ENCODE measurements at places on chromosomes 2 and 18. TPM values are rescaled to one million over a fixed set of nuclear protein-coding genes. Genes with fewer than 3 reads are reported as not detected.

Gene VWA3B
- not detected for total RNA-seq

Gene OST4
- total RNA-seq, result 224 TPM

Gene AFG3L2
- 60.0 TPM for total RNA-seq

Gene ALK
- total RNA-seq, result under 0.01 TPM

Gene ACTG2
- total RNA-seq, result 2.9 TPM

Gene PLGLB2
- total RNA-seq, result 2.1 TPM

Gene GKN2
- not detected for total RNA-seq

Gene SGPP2
- total RNA-seq, result not detected

Gene NMS
- total RNA-seq, result not detected

Gene SAG
- not detected for total RNA-seq

Gene ANKRD30B
- total RNA-seq, result 0.55 TPM

Gene ADAM23
- 9.9 TPM for total RNA-seq

Gene C2orf78
- total RNA-seq, result not detected

Gene REG1B
- total RNA-seq, result not detected

Gene BBS5
- 6.0 TPM for total RNA-seq

Gene NGEF
- total RNA-seq, result 1.2 TPM

Gene MPP4
- total RNA-seq, result 2.0 TPM

Gene MEP1B
- total RNA-seq, result not detected

Gene INHA
- 0.50 TPM for total RNA-seq

Gene LAMA1
- 67.1 TPM for total RNA-seq

Gene GALNT5
- total RNA-seq, result 7.2 TPM

Gene REL
- total RNA-seq, result 4.6 TPM

Gene GORASP2
- 36.2 TPM for total RNA-seq

Gene BMP10
- not detected for total RNA-seq

Gene SIGLEC15
- 1.2 TPM for total RNA-seq

Gene OR6B2
- total RNA-seq, result not detected

Gene DSG1
- not detected for total RNA-seq

Gene FLACC1
- total RNA-seq, result 1.4 TPM

Gene FSIP2
- 0.22 TPM for total RNA-seq

Gene DSC2
- under 0.01 TPM for total RNA-seq

Gene RAX
- total RNA-seq, result not detected

Gene IL36RN
- total RNA-seq, result not detected

Gene PXDN
- 102 TPM for total RNA-seq

Gene HOXD13
- 7.5 TPM for total RNA-seq

Gene TMEFF2
- 0.22 TPM for total RNA-seq

Gene TGFA
- total RNA-seq, result not detected
